GM23248 (cell line): ENCODE measurements at places on chromosomes 13 and 19. TPM values are rescaled to one million over a fixed set of nuclear protein-coding genes. Genes with fewer than 3 reads are reported as not detected.

GRCh38 chr19:2051773-2052704, 995 bp upstream of the MKNK2 start:
- H3K27ac ChIP-seq, result no peak overlapping the region
- peak overlapping the region; percentile 97; the same call in 1 of the 2 replicates for H3K4me3 ChIP-seq
- H3K27me3 ChIP-seq, result no peaks in the 10 kb centered on the region
- DNase-seq, result no peak

DNA sequence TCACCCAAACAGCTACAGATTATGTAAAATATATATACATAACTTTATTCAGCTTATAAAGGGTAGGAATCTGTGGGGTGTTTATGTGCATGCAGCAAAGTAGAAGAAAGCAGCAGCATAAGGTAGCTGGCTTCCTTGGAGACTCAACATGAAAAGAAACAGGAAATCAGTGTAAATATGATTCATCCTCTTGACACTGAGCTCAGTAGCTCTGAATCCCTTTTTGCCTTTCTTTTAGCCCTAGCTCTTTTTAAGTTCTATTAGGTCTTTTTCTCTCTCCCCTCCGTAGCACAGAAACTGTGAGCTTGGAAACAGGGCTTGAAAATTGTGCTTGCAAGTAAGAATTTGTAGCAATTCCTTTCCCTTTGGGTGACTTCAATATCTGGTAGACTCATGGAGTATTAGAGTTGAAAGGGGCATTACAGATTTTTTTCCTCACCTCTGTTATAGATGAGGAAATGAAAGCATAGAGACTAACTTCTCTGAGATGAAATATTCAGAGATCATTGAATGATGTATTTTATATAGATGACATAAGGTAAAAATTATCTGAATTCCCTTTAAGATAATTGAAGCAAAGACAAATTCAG, 314.4 kb downstream of the PCDH9 start:
- no peaks in the 10 kb centered on the region for H3K4me1 ChIP-seq
- DNase-seq, result no peak
- H3K4me3 ChIP-seq, result no peak overlapping the region
- H3K36me3 ChIP-seq, result no peaks in the 10 kb centered on the region
- no peak overlapping the region for H3K27ac ChIP-seq
- no peaks in the 10 kb centered on the region for H3K27me3 ChIP-seq

GRCh38 chr19:35293363-35293739, 1.4 kb downstream of the MAG start:
- H3K36me3 ChIP-seq, result no peaks in the 10 kb centered on the region
- no peak overlapping the region for H3K4me3 ChIP-seq
- peak; percentile 28 for DNase-seq
- peaks cover 32% of the 10 kb centered on the region for H3K27me3 ChIP-seq
- no peak overlapping the region for H3K27ac ChIP-seq

DNA sequence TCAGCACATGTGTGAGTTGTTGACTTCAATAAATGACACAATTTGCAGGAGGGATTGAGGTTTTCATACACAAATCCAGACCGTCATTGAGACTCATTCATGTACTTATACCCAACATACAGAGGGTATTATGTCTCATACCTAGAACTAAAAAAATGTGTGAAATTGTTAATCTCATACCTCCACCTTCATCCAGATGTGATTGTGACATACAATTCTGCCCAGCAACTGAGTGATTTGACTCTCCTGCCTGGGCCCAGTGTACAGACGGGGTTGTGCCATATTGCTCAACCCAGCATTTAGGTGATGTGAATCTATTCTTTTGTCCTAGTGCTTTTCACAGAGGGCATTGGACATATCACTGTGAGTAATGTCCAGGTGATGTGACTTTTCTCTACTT, 12.6 kb upstream of the ZNF681 start:
- H3K4me1 ChIP-seq, result no peaks in the 10 kb centered on the region
- DNase-seq, result no peak
- H3K36me3 ChIP-seq, result no peaks in the 10 kb centered on the region
- H3K27ac ChIP-seq, result no peak overlapping the region

DNA sequence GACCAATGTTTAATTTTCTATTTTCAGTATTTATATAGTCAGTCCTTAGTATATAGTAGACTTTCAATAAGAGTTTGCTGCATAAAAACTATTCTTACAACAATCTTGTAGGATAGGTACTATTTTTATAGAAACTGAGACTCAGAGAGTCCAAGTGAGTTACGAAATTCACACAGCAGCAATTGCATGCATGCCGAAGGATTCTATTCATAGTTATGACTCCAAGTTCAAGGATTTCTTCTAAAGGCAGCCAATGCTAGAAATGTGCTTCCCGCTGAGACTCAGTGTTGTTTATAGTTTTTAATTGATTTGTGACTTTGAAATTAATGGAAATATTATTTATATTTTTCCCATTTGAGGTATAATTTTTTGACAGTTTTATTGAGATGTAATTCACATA, 62.7 kb upstream of the CSNK1A1L start:
- H3K4me3 ChIP-seq, result no peak overlapping the region
- peaks cover 44% of the 10 kb centered on the region for H3K4me1 ChIP-seq
- peak; percentile 64 for DNase-seq
- no peaks in the 10 kb centered on the region for H3K36me3 ChIP-seq

FCER2 gene
- not detected in 2 replicates for total RNA-seq
